ENCODE measurements at places on chromosomes 5 and 9.

DNA sequence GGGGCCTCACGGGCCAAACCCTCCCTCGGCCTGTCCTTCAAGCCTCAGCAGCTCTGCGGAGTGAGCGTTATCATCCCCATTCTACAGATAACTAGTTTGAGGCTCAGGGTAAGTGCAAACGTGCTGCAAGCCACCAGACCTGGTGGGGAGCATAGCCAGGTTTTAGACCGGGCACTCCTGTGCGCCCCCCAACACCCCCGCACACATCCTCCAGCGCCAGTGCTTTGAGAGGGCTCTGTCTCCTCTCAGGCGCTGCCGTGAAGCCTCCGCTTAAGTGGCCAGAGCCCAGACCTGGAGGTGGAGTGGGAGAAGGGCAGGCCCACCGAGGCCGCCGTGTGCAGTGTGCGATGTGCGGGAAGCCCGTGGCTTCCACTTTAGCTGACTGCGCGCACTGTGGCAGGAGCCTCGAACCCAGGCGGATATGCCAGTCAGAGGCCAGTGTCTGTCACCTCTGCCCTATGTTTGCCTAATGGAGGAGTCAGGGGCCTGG lies 1.6 kb upstream of the MGAT1 start:
- no peak for DNase-seq

GRCh38 chr5:86679529-86679928 lies 61.8 kb downstream of the COX7C start:
- no peak for DNase-seq

GRCh38 chr5:55701462-55702103 lies 10.5 kb downstream of the SLC38A9 start:
- no peak for DNase-seq

- no peak for DNase-seq
Measured at GRCh38 chr9:115495052-115495635, 377.2 kb upstream of the TNC start.

DNA sequence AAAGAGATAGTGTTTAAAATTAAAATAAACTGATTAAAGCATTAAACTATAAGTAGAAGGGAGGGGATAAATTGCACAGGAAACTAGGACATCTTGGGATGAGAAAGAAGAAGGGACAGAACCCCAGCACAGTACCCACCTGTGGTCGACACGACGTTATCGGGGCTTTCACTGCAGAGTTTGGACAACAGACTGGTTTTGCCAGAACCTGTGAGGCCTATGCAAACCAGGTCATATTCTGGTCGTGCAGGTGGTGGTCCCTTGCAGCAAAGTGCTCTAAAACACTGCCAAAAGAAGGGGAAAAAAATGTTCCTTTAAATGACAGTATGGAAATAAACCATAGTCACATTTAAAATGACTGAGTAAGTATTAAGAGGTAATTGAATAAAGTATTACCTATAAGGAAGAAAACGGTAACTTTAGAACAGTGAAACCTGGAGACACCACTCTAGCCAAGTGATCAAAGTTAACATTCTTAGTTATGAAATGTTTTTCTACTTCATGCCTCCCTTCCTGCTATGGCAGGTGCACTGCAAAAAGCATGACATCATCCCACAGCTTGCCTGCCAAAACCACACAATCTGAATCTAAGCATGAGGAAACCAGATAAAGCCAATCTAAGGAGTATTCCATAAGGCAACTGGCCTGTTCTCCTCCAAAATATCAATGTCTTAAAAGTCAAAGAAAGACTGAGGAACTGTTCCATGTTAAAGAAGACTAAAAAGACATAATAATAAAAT lies 138.6 kb downstream of the ARL15 start:
- no peak for DNase-seq

- no peak for DNase-seq
Measured at GRCh38 chr5:110625376-110625999, 101.0 kb downstream of the TMEM232 start.

All from activated CD4-positive, alpha-beta T cell treated with anti-CD3 and anti-CD28 coated beads, Interleukin-2, amount 50 U/mL, for 4 hours (primary cell).